ENCODE measurements at places on chromosomes 2 and 18.
A peak's percentile ranks its signal among the peaks of the same experiment; 100 is the strongest.

GRCh38 chr2:237434866-237435311, 20.9 kb upstream of the COL6A3 start:
- no peak for DNase-seq

- DNase-seq = no peak
These were observed 75.1 kb downstream of the FSIP2 start for GRCh38 chr2:185813707-185814106.

GRCh38 chr2:45960057-45960863, 308.8 kb downstream of the PRKCE start:
- no peak for DNase-seq

- no peak for DNase-seq
These were observed 90.4 kb downstream of the SCN3A start for GRCh38 chr2:165113414-165113813.

DNA sequence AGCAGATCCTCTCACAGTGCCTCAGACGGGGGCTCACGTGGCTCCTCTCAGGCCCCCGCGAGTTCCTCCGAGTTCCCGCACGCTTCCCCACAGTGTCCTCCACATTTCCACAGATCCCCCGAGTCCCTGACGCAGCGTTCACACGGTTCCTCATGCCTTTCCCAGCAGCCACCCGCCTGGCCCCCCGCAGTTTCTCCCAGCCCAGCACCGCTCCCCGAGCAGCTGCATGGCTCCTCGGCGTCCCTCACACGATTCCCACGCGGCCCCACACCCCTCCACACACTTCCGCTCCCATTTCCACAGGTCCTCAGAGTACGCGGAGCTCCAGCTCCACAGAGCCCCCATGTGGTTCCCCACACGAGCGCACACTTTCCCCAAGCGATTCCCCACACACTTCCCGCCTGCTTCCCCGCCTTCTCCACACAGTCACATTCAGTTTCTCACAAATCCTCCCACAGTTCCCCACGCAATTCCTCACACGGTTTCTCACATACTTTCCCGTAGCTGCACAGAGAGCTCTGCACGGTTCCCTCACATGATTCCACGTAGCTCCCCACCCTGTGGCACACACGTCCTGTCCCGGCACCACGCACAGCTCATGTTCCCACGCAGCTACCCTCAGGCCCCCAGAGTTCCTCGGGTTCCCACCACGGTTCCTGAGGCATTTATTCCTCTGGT, 39.9 kb downstream of the KIF1A start:
- DNase-seq = no peak

DNA sequence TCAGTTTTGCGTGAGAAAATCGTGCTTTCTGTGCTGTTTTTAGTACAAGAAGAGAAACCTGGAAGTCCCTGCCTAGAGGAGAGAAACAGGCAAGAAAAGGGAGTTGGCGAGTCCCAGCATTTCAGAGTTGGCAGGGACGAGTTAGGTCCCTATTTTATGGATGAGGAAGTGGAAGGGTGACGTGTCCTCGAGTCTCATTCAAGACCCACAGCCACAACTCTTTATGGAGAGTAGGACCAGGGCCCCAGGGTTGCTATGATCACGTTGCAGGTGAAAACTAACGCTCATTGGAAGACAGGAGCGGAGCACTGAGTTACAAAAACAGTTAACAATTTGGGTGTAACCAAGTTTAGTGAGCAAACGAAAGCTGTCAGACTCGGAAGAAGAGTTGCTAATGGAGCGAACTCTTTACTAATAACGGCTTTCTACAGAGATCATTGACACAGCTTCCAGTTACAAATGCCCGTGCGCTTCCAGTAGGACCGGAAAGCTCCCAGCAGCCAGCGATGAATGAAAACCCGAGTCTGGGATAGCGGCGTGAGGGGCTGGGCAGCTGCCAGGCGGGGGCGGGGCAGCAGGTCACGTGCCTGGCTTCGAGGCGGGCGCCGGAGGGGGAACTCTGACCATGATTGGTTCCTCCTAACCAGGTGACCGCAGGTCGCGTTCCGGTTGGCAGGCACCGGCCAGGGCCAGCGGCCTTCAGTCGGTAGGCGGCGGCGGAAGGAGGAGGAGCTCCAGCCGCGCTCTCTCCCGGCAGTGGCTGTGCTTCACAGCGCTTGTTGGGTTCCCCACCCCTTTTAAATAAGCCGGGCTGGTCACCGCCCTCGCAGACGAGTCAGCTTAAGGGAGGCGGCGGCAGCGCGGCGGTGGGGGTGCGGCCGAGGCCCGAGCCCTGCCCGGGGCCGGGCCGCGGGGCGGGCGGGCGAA, at the start of gene CCNYL1:
Gene CCNYL1 (plus strand): TSS at position 827 of the 927 bp plus-strand sequence. CDS start 257 bp downstream, outside the sequence.
- peak; percentile 98 for DNase-seq
